ENCODE measurements at places on chromosomes 6 and 20.
A peak's percentile ranks its signal among the peaks of the same experiment; 100 is the strongest.

- DNase-seq, result no peak
Measured at GRCh38 chr6:96760153-96760687, 77.1 kb downstream of the GPR63 start.

- no peak for DNase-seq
Measured at GRCh38 chr6:12369781-12370262, 79.7 kb downstream of the EDN1 start.

- DNase-seq, result no peak
Measured at GRCh38 chr6:149111556-149112115, 205.9 kb upstream of the TAB2 start.

DNA sequence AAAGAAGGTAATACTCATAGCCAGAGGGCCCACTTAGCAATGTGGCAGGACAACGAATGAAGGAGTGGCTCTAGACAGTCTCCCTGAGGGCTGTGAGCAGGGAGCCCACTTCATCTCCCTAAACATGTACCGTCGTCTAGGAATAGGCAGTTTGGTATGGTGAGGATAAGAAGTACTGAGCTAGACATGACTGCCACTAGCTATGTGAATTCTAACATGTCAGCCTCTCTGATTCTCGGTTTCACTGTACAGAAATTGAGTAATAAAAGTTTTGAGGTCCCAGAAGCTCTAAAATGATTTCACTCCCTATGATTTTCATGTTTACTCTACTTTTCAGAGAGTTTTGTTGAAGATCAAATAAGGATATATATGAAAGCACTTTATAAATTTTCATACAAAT lies 107.1 kb downstream of the AHI1 start:
- no peak for DNase-seq

- no peak for DNase-seq
Measured at GRCh38 chr6:115362234-115362633, 698.5 kb downstream of the FRK start.

DNA sequence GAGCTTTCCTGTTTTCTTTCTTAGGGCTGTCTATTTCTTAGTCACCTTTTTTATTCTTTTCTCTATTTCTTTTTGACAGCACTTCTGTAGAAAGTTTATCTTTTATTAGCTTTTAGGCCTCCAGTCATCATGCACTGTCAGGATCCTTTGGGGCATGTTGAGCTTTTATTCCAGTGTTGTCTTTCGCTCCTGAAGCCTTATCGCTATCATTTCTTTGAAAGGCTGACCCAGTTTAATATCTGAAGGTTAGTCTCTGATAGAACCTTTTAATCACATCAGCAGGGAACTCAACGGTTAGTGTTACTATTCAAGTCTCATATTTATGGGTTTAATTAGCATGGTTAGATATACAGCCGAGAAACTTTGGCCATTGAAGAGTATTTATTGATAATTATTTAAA lies 745.9 kb downstream of the TBC1D32 start:
- DNase-seq, result no peak

GRCh38 chr6:100372326-100373091 lies 92.2 kb downstream of the SIM1 start:
- no peak for DNase-seq

- DNase-seq, result no peak
Measured at GRCh38 chr6:158388727-158389126, 76.5 kb downstream of the TULP4 start.

GRCh38 chr6:145801021-145801420 lies 13.6 kb downstream of the FBXO30 start:
- DNase-seq, result no peak

- DNase-seq, result peak; percentile 82
Measured at GRCh38 chr20:37282556-37282955, 6.9 kb upstream of the MANBAL start.

GRCh38 chr6:112038268-112038667 lies 15.6 kb upstream of the CCN6 start:
- DNase-seq, result peak; percentile 77

- no peak for DNase-seq
Measured at GRCh38 chr6:134123666-134124208, 71.3 kb upstream of the SLC2A12 start.

DNA sequence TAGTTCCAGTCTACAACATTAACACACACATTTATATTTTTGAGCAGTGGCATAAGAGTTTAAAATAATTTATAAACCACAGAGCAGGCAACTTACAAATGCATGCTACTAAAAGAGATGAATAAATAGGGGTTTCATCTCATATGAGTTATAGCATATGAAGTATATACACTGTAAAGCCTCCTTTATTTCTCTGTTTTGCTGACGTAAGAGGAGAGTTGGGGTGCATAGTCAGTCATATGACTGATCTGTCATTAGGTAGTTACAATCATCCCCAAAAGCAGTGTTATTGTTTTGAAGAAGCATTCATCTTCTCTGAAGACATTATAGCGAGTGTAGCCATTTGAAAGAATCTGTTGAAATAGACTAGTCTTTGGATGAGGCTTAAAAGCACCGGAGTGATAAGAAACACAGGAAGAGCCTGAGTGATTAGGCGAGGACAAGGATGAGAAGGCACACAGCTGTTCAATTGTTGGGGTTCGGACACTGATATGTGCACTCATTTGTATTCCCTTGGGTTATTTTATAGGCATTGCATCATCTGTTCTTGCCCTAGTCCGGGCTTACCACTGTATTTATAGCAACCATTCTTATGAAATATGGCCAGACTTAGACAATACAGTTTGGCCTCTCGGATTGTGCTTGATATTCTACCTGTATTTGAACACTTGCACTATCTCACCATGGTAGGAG lies 325.7 kb downstream of the SAMD5 start:
- DNase-seq, result no peak

GRCh38 chr6:146587459-146587858 lies 11.3 kb upstream of the ADGB start:
- no peak for DNase-seq

DNA sequence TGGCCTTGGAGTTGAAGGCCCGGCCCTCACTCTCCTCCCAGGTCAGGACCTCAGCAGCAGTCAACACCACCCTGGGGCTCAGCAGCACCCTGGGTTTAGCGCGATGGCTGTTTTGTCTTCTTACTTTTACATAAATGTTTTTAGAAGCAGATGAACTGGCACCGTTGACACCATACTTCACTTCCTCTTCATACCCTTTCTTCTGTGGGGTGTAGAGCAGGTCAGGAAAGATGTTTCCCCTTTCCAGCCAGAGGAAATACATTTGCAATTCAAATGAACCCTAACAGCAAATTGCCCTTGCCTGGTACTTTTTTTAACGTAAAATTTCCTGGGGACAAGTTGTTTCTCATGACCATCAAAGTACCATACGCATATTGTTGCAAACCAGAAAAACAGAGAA lies 54.7 kb upstream of the SNX9 start:
- DNase-seq, result no peak

GRCh38 chr6:26493258-26493657 lies 6.8 kb upstream of the BTN1A1 start:
- DNase-seq, result no peak

- peak; percentile 26 for DNase-seq
Measured at GRCh38 chr20:40980828-40981310, 47.8 kb upstream of the TOP1 start.

DNA sequence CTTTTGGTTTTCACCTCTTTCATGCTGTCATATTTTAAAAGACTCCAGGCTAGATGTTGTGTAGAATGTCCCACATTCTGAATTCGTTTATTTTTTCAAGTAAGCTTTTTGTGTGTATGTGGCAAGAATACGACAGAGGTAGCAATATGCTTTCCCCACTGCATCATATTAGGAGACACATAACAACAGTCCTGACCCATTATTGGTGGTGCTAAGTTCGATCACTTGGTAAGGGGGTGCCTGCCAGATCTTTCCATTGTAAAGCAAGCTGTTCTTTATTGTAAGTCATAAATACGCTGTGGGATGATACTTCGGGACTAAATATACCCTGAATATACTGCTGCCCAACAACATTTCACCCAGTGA lies 588 bp upstream of the NCOA3 start:
- DNase-seq, result no peak

GRCh38 chr6:53441035-53441493 lies 92.3 kb upstream of the ELOVL5 start:
- DNase-seq, result no peak

- DNase-seq, result no peak
Measured at GRCh38 chr6:137806914-137807682, 60.0 kb upstream of the TNFAIP3 start.

DNA sequence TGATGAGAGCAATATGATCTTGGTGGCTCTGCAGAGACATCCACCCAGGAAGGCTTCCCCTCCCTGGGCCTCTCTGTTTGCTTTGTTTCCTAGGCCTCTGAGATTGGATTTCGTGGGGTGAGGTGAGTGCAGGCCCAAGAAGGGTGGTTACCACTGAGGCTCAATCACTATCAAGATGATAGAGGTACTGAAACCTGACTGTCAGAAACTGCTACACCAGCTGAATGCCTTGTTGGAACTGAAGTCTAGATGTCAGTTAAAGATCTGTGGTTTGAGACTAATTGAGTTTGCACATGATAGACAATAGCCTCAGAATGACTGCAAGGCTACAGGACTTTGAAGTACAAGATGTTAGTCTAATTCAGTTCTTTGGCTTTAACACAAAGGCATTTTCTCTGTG lies 15.2 kb downstream of the VNN1 start:
- DNase-seq, result no peak

GRCh38 chr20:49320460-49320859 lies 42.6 kb upstream of the ZNFX1 start:
- DNase-seq, result no peak

DNA sequence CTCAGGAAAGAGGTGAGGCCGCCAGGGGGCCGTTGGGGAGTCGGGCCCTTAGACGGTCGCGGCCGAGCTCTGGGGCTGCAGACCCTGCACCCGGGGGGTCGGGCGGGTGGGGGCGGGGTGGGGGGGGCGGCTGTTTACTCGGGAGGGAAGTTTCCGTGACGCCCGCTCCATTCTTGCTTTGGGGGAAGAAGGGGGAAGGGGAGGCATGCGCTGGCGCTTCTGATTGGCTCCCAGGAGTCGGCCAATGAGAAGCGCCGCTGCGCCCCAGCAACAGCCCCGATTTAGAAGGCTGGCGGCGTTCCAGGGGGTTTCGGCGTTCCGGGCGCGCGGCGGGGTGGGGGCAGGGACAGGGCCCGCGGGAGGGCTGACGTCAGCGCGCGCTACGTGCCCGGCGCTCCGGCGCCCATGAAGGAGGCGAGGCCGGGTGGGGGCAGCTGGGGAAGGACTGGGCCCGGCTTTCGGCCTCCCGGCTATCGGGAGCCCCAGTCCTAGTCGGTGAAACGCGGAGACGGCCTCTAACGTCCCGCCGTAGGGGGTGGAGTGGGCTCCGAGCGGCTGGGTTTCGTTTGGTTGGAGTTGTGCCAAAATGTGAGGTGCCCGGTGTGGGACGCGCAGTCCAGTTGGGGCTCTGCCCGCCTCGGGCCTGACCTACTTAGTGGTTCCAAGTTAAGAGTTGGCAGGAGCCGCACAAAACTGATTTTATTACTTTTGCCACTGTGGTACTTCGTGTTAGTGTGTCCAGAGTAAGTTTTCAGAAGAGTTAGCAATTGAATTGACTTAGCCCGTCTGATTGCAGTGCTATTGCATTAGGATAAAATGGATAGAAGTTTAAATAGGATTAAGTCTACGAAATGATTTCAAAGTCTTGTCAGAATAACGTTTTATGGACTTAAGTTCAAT lies 1.1 kb downstream of the PNRC1 start:
- peak; percentile 100 for DNase-seq

DNA sequence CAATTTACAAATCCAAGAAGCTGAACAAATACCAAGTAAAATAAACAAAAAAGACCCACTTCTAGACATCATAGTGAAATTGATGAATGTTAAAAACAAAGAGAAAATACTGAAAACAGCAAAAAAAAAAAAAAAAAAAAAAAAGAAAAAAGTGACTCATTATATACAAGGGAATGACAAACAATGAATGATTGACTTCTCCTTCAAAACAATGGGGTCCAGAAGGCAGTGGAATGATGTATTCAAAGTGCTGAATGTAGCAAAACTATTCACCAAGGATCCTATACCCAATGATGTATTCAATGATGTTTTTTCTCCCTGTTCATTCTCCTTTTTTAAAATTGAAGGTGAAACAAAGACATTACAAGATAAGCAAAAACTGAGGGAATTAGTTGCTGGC lies 650.0 kb downstream of the UTRN start:
- DNase-seq, result no peak

All from sigmoid colon (tissue), 7 donors.